Colonic mucosa (tissue), 4 donors: ENCODE measurements at places on chromosomes 6 and 20. TPM values are rescaled to one million over a fixed set of nuclear protein-coding genes. Genes with fewer than 3 reads are reported as not detected.
A peak's percentile ranks its signal among the peaks of the same experiment; 100 is the strongest.

DNA sequence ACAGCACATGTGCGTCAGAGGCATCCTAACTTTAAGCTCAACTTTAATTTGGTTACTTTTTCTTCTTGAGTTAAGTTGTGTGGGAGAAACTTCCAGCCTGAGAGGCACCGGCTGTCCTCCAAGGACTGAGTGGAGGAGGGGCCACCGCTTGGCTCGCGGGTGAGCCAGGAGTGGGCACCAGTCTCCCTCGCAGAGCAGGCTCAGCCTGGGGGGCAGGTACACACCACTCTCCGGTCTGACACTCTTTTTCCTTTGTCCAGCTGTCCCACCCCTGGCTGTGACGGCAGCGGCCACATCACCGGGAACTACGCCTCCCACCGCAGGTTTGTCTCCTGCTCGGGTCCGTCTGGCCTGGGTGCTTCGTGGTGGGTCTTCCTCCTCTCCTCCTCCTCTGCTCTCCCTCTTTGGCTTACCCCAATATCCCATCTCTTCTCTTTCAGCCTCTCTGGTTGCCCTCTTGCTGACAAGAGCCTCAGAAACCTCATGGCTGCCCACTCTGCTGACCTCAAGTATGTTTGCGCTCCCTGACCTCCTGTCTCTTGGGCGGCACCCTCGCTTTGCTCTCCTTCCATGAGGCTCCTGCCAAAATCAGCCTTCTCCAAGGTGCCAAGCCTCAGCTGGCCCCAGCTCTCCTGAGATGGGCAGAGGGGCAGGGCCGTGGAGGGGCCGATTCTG is 32.6 kb upstream of the PCMTD2 start:
- no peak overlapping the region for H3K4me3 ChIP-seq
- no peak for DNase-seq
- no peaks in the 10 kb centered on the region for H3K36me3 ChIP-seq
- H3K27ac ChIP-seq: no peak overlapping the region
- H3K4me1 ChIP-seq: no peaks in the 10 kb centered on the region

DNA sequence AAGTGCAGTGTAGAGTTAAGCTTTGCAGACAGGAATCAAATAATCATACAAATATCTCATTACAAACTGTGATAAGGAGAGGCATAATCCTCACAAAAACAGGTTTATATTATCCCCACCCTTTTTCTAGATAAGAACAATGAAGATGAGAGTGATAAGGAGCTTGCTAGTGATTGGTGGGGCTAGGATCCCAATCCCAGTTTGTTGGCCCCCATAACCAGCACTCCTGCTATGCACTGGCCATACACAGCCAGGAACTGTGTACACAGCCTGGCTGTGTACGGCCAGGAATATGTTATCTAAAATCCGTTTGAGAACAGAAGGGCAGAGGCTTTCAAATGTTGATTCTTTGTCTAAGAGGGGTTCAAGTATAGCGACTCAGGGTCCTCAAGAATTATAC is 180.6 kb downstream of the EYA2 start:
- H3K27ac ChIP-seq: no peak overlapping the region
- peak; percentile 66 for DNase-seq

- no peaks in the 10 kb centered on the region for H3K4me1 ChIP-seq
- H3K36me3 ChIP-seq: no peaks in the 10 kb centered on the region
- no peak for DNase-seq
- no peaks in the 10 kb centered on the region for H3K27me3 ChIP-seq
- no peak overlapping the region for H3K27ac ChIP-seq
Measured at GRCh38 chr6:119511024-119511423, 161.5 kb upstream of the MAN1A1 start.

- H3K4me1 ChIP-seq: no peaks in the 10 kb centered on the region
- H3K36me3 ChIP-seq: no peaks in the 10 kb centered on the region
- H3K27me3 ChIP-seq: no peaks in the 10 kb centered on the region
- no peak overlapping the region for H3K4me3 ChIP-seq
- H3K27ac ChIP-seq: no peak overlapping the region
Measured at GRCh38 chr20:47031821-47032220, 137.2 kb downstream of the EYA2 start.

- H3K27ac ChIP-seq: no peak overlapping the region
- H3K4me1 ChIP-seq: no peaks in the 10 kb centered on the region
Measured at GRCh38 chr20:2767768-2768631, 32.4 kb downstream of the CPXM1 start.

GRCh38 chr6:170149681-170150589 is 140.9 kb downstream of the DLL1 start:
- no peaks in the 10 kb centered on the region for H3K27me3 ChIP-seq
- H3K27ac ChIP-seq: no peak overlapping the region
- H3K4me1 ChIP-seq: peaks cover 6% of the 10 kb centered on the region
- H3K4me3 ChIP-seq: no peak overlapping the region
- no peaks in the 10 kb centered on the region for H3K36me3 ChIP-seq

DNA sequence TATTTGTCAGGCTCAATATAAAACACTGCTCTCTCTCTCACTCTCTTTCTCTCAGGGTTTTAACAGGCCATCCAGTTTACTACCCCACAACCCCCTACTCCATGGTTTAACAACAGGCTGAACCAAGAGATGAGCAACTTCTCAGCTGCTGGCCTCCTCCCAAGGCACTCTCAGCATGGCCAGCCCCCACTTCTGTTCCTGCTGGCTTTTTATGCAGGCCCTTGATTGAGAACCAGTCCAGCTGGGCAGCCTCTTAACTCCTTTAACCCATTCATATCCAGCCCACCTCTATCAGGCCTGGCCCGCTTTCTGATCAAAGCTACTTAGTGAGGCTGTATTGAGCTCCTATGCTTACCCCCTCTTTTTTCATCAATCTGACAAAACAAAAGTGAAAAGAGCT is 346.8 kb upstream of the POU3F2 start:
- H3K27me3 ChIP-seq: no peaks in the 10 kb centered on the region
- no peaks in the 10 kb centered on the region for H3K4me1 ChIP-seq
- no peak overlapping the region for H3K4me3 ChIP-seq

DNA sequence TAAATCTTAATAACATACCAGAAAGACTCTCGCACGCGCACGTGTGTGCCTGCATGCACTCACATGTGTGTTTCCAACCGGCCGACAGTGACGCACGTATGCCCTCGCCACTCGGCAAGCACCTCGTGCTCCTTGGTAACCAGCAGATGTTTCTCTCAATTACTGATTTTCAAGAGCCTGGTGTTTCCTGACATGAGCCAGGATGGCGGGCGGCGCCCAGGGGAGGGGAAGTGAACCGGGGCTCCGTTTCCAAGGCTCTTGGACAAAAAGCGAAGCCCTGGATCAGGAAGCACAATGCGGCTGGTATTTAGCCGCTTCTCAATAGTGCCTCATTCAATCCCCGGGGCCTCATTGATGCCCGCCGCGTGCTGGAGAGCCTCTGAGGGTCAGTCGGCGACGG is 37.7 kb downstream of the PMEPA1 start:
- no peak overlapping the region for H3K4me3 ChIP-seq
- no peak overlapping the region for H3K27ac ChIP-seq

GRCh38 chr6:149545258-149545753 is 537 bp downstream of the PPIL4 start:
- peak; percentile 55 for DNase-seq
- H3K4me1 ChIP-seq: no peaks in the 10 kb centered on the region
- peak overlapping the region; percentile 56 for H3K4me3 ChIP-seq
- peak overlapping the region; percentile 88 for H3K27ac ChIP-seq

- DNase-seq: no peak
- H3K4me3 ChIP-seq: no peak overlapping the region
- H3K36me3 ChIP-seq: no peaks in the 10 kb centered on the region
Measured at GRCh38 chr6:53241938-53242337, 93.3 kb upstream of the GCM1 start.

DNA sequence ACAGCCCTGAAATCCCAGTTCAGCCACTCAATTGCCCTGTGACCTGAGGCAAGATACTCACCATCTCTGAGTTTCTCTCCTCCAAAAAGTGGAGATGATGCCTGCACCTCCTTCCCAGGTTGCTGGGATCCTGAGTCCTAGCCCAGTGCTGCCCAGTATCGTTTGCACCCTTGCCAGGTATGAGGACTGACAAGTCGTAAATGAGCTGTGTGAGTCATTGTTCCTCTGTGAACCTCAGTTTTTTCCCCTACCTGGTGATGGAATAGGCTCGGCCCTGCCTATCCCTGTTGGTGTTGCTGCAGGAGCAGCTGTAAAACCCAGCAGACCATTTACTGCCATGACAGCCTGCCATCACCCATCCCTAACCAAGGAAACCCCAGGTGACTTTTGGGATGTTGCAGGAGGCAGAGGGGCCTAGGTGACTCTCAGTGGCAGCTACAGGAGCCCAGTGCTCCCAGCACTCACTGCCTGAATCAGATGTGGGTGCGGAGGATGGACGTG is 229.3 kb downstream of the SYNDIG1 start:
- H3K36me3 ChIP-seq: no peaks in the 10 kb centered on the region
- no peak for DNase-seq
- no peak overlapping the region for H3K4me3 ChIP-seq
- no peaks in the 10 kb centered on the region for H3K4me1 ChIP-seq
- no peak overlapping the region for H3K27ac ChIP-seq

- H3K36me3 ChIP-seq: no peaks in the 10 kb centered on the region
- H3K4me1 ChIP-seq: no peaks in the 10 kb centered on the region
- H3K4me3 ChIP-seq: no peak overlapping the region
- no peak for DNase-seq
Measured at GRCh38 chr20:22456109-22456508, 128.3 kb downstream of the FOXA2 start.

GRCh38 chr6:90008908-90009501 is 114.7 kb downstream of the GJA10 start:
- no peaks in the 10 kb centered on the region for H3K36me3 ChIP-seq
- H3K4me1 ChIP-seq: no peaks in the 10 kb centered on the region
- H3K27me3 ChIP-seq: no peaks in the 10 kb centered on the region
- no peak overlapping the region for H3K4me3 ChIP-seq
- DNase-seq: no peak

DNA sequence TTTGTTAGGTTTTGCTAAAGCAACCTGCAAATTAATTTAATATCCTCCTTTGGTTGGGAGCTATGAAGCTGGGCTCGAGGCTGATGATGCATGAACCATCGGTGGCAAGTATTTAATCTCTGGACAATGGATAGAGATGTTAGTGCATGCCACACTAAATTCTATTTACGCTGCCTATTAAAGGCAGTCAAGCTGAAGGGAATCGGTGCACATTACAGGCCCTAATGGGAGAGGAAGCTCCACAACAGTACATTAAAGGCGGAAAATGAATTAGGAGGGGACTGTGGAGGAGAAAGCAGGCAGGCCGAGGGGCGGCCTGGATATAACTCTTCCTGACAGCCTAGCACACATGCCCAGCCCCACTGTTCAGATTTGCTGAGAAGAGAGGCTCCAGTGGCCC is 132.4 kb upstream of the MAFB start:
- H3K4me3 ChIP-seq: no peak overlapping the region
- H3K27me3 ChIP-seq: no peaks in the 10 kb centered on the region
- H3K27ac ChIP-seq: no peak overlapping the region
- no peaks in the 10 kb centered on the region for H3K4me1 ChIP-seq
- no peaks in the 10 kb centered on the region for H3K36me3 ChIP-seq
- no peak for DNase-seq

GRCh38 chr6:80330961-80331360 is 224.5 kb downstream of the BCKDHB start:
- no peaks in the 10 kb centered on the region for H3K27me3 ChIP-seq
- H3K4me3 ChIP-seq: no peak overlapping the region
- H3K36me3 ChIP-seq: no peaks in the 10 kb centered on the region
- no peak overlapping the region for H3K27ac ChIP-seq
- H3K4me1 ChIP-seq: no peaks in the 10 kb centered on the region

PRL gene
- total RNA-seq: not detected

NKAPL gene
- total RNA-seq: 0.29 TPM

UST gene
- total RNA-seq: 1.1 TPM

SDCBP2 gene
- 202 TPM for total RNA-seq

MAP1LC3A gene
- 46.2 TPM for total RNA-seq

NKAIN4 gene
- not detected for total RNA-seq

FAM83D gene
- 32.6 TPM for total RNA-seq

CST5 gene
- not detected for total RNA-seq

CFB gene
- 60.6 TPM for total RNA-seq

RGL2 gene
- total RNA-seq: 34.7 TPM

CDSN gene
- total RNA-seq: not detected

HSPA1L gene
- total RNA-seq: 0.98 TPM
